ENCODE measurements at places on chromosomes 2 and 18.

- DNase-seq: no peak
Measured at GRCh38 chr2:159476329-159476728, 140.0 kb downstream of the BAZ2B start.

GRCh38 chr18:48878471-48878870 lies 72.3 kb downstream of the SMAD7 start:
- no peak for DNase-seq

DNA sequence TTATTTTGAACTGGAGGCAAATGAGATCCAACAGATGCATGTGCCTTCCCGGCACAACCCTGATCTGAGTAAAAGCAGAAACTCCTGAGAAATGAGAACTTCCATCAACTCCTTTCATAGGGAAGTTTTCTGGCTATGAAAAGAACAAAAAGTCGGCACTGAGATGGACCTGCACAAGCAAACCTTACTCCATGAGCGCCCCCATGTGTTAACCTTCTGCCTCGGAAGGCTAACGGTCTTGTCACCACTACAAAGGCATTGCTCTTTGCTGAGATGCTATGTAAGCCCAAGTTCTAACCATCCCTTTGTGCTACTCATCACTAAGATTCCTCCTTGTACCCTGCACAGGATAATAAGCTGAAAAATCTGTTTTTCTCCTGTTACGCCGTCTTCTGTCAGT lies 57.3 kb upstream of the SULT1C3 start:
- DNase-seq: no peak

- no peak for DNase-seq
Measured at GRCh38 chr18:9648431-9649163, 34.2 kb upstream of the PPP4R1 start.

GRCh38 chr2:46704593-46704992 lies 211.0 kb downstream of the MCFD2 start:
- no peak for DNase-seq

GRCh38 chr2:30465171-30465545 lies 18.1 kb downstream of the LCLAT1 start:
- DNase-seq: no peak
